NCI-H2171 treated with DMSO at 0.1 percent for 48 hours (cell line): ENCODE measurements at places on chromosomes 13 and 19.

DNA sequence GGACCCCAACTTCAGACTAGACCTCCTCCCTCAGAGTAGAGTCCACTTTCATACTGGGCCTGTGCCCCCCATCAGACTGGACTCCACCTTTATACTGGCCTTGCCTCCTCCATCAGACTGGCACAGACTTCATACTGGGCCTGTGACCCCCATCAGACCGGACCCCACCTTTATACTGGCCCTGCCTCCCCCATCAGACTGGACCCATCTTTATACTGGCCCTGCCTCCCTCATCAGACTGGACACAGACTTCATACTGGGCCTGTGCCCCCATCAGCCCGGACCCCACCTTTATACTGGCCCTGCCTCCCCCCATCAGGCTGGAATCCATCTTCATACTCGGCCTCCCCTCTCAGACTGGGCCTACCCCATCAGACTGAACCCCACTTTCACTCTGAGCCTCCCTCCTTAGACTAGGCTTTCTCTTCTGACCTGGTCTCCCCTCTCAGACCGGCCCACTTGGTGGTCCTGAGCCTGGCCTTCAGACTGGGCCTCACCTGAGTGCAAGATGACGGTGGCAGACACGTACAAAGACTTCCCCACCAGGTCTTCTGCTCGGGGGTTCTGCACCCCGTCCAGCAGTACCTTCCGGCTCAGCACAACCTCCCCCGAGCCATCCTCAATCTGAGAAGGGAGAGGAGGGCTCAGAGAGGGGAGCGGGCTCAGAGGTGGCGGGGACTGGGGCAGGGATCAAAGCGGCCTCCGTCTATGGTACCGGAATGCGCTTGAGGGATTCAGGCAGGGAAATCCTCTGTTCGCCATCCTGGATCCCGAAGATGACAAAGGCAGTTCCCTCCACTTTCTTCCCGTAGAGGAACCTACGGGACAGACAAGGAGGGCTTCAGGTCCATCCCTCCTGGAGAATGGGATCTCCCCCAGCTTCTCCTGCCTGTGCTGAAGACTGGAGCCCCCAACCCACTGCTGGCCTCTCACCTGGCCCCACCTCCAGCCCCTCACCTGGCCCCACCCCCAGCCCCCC is 7.5 kb downstream of the C3 start:
- DNase-seq: no peak

DNA sequence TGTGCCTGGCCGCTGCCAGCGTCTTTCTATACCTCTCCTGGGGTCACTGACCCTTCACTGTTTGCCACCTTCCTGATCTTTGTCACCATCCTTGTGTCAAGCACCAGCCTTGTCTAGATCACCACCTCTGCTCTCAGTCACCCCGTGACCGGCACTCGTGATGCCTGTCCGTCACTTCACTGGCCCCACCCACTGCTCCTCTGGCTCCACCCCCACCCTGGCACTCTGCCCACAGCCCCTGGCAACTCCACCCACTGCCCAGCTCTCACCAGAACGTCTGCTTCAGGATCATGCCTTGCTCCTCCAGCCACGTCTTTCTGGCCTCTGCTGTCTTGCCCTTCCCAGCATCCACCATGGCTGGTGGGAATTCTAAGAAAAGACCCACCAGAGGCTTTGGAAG is 24.8 kb upstream of the PLA2G4C start:
- no peak for DNase-seq

DNA sequence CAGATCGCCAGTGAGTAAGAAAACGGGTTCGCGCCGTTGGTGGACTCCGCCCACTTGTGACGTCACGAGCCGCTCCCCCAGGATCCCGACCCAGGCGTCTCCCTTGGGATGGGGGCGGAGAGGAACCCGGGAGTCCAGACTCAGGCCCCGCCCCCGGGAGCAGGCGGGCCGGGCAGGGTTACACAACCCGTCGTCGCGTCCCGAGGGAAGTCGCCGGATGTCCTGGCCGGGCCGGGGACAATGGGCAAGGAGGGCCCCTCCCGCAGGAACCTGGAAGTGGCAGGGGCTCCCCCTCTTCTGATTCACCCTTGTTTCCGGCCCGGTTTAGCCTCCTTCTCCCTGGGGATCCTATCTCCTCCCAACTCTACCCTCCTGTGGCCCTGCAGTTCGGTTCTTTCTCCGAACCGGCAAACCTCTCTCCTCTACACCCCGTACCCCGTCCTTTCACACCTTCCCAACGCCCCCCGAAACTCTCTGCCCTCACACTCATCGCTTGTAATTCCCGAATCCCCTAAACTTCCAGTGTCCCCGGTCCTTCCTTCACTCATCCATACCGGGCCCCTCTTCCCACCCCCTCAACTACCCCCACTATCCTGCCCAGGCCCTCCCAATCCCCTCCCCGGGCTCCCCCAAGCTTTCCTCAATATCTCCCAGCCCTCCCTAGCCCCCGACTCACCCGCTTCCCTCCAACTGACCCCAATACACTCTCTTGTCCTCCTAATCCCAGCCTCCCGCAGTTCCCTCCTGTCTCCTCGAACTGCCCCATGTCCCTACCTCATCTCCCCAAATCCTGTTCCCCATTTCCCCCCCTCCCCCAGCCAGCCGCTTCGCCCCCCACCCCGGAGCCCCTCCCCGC is 20.0 kb upstream of the ERCC1 start:
- DNase-seq: peak; percentile 83

DNA sequence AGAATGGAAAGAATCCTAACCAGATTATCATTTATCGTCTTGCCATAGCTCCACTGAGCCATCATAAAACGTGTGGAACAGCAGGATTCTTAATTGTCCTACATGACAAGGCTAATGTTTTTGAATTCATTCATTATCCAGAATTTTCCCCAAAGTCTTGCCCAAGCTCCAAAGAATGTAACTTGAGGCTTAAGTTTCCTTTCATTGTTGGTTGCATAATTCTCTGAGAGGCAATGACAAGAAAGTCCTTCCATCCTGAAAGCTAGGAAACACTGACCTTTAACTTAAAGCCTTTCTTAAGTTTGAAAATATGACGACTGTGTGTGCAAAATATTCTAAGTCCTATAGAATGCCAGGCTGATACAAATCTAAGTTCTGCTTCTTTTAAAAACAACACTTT is 546.1 kb downstream of the SUCLA2 start:
- no peak for DNase-seq

- DNase-seq: no peak
These were observed 38.3 kb upstream of the DCUN1D2 start for GRCh38 chr13:113528813-113529180.

DNA sequence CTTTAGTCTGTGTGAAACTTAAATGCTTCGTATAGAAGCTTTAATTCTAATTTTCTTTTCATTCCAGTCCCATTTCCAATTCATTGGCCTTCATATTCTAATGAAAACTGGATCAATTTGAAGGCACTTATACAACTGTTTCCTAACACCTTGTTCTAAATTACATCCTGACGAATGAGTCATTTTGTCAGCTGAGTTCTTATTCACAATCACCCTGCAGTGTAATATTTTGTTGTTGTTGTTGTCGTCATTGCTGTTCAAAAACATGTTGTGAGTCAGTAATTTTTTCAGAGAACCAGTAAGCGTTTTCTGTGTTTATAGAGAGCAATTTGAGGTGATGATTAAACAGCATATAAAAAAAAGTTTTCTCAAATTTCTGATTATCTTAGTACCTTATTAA is 290.0 kb downstream of the PCDH9 start:
- DNase-seq: no peak

- peak; percentile 98 for DNase-seq
These were observed at the start of gene RAB8A for GRCh38 chr19:16111160-16111908. TSS of gene RAB8A (plus strand) at chr19:16111889. CDS start at chr19:16111902, 13 bp downstream.

GRCh38 chr19:30762651-30763050 is 390.5 kb downstream of the ZNF536 start:
- no peak for DNase-seq

DNA sequence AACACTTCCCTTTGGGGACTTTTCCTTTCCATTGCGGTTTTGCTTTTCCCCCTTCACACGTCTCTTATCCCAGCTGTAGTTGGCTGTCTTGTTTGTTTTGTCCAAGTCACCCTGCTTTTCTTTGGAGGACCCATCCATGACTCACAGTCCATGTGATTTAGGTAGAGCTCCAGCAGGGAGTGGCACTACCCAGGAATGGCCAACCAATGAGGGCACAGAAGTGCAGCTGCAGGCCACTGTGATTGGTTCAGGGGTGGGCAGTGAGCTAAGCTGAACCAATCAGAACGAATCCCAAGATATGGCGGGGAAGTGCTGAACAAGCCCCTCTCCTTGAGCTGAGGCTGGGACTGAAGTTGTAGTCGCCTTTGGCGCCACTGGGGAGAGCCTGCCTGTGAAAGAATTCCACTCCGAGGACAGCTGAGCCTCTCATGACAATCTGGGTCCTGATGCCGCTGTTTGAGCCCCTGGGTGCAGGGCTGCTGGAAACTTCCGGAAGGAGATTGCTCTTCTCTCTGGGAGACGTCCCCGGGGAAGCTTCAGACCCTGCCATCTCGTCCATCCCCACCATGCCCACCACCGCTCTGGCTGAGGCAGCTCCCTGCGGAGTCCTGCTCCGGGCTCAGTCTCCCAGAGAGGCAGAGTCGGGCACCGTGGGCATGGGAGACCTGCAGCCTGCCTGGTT is 62.9 kb upstream of the URI1 start:
- DNase-seq: no peak

GRCh38 chr13:31898378-31899071 is 133.0 kb upstream of the FRY start:
- DNase-seq: no peak

DNA sequence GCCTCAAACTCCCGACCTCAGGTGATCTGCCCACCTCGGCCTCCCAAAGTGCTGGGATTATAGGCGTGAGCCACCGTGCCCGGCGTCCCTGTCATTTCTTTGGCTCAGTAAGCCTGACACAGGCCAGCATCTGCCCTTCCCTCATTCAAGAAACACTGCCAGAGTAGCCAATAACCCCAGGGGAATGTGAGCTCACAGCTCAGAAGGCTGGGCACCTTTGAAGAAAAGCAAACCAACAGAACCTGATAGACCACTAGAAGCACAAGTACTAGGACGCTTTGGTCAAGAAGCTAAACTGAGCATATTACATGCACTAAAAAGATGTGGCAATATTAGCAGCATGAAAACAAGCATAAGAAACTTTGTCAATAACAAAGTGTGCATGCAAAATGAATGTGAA is 14.2 kb downstream of the SIGLEC5 start:
- no peak for DNase-seq

- DNase-seq: no peak
These were observed 47.6 kb downstream of the TGDS start for GRCh38 chr13:94548382-94548781.

DNA sequence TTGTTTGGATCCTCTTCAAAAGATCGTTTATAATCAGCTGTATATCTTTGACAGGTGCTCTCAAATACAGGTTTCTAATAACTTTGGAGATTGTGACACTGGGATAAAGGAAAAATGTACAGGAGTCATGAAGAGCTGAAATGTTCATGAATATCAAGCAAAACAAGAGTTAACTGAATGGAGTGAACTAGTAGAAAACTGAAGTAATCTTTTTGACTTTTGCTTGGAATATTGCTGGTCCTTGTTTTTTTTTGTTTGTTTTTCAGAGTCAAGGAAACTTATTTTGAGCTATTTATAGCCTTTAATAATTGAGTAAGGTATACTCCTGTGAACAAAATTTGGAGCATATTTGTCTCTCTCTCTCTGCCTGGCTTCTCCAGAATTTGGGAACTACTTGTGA is 25.3 kb downstream of the MED4 start:
- no peak for DNase-seq

DNA sequence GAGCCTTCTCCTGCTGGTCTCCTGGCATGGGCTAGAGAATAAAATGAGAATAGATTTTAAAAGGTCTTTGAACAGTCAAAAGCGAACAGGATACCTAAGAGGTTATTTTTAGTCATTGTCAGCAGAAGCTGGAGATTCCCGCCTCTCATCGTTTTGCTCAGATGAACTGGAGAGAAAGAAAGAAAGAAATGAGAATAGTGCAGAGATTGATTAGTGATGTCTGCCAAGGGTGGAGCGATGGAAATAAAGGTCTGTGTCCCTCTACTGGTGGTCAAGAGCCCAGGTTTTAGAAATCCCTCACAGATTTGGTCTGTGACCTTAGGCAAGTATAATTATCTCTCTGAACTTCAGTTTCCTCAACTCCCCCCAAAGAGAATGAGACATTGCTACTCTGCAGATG is 5.3 kb downstream of the NCAN start:
- no peak for DNase-seq

DNA sequence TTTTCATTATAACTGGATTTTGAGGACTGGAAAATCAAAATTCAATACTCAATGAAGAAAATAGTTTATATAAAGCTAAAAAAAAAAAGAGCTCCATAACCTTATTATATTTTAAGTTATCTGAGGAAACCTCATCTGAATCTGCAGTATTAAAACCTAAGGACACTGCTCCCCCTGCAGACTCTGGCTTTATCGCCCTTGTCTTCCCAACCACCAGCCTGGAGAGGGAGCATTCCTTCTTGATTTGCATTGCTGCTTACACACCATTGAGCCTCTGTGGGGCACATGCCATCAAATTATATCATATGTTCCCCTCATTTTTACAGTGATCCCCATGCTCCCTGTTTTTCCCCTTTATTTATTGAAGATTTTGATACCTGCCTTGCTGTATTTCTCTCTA is 871.4 kb upstream of the GPC6 start:
- peak; percentile 42 for DNase-seq

DNA sequence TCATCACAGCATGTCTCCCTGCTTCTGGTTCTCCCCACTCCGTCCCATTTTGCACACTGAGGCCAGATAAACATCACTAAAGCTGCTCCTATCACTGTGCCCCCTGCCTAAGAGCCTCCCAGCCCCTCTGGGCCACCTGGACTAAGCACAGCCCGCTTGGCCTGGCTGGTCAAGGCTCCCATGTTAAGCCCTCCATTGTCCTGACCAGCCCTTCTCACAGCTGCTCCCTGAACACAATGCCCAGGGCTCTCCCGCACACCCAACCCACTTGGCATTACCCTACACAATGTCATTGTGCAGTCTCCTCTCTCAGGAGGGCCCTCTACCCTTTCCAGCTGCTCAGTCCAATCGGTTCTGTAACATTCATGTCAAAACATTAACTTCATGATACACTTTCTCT is 133.4 kb downstream of the NUFIP1 start:
- DNase-seq: no peak

DNA sequence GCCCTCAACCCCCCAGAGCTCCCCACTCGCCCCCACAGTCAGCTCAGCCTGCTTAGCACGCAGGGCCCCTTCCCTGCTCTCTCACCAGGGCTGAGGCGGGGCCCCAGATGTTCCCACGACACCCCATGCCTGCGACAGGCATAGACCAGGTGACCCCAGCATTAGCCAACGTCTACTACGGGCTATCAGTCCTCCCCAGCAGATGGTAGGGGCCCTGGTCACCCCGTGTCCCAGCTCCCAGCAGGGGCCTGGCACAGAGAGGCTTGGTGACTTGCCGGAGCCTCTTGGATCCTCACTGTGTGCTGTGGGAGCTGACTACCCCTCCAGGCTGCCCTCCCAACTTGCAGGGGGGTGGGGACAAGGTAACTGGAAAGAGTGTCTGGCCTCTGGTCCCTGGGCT is 80.6 kb downstream of the KDM4B start:
- DNase-seq: no peak

GRCh38 chr19:18128044-18128443 is 24.9 kb upstream of the PIK3R2 start:
- no peak for DNase-seq

- no peak for DNase-seq
These were observed 33.6 kb upstream of the NANOS3 start for GRCh38 chr19:13843104-13843921.

- no peak for DNase-seq
These were observed 757 bp downstream of the WASF3 start for GRCh38 chr13:26558074-26558805.

GRCh38 chr13:50829896-50830295 is 13.6 kb downstream of the DLEU7 start:
- no peak for DNase-seq

- DNase-seq: peak; percentile 43
These were observed 5.3 kb upstream of the HCN2 start for GRCh38 chr19:584240-585001.

- DNase-seq: no peak
These were observed 1153.7 kb downstream of the PCDH9 start for GRCh38 chr13:66076417-66076816.
